ENCODE measurements at places on chromosomes 7 and 10.

- no peak for DNase-seq
Measured at GRCh38 chr10:86436963-86437362, 70.4 kb upstream of the GRID1 start.

GRCh38 chr7:36942955-36943354, 218.7 kb upstream of the AOAH start:
- no peak for DNase-seq

- DNase-seq, result no peak
Measured at GRCh38 chr10:104321725-104322415, 16.4 kb downstream of the ITPRIP start.

DNA sequence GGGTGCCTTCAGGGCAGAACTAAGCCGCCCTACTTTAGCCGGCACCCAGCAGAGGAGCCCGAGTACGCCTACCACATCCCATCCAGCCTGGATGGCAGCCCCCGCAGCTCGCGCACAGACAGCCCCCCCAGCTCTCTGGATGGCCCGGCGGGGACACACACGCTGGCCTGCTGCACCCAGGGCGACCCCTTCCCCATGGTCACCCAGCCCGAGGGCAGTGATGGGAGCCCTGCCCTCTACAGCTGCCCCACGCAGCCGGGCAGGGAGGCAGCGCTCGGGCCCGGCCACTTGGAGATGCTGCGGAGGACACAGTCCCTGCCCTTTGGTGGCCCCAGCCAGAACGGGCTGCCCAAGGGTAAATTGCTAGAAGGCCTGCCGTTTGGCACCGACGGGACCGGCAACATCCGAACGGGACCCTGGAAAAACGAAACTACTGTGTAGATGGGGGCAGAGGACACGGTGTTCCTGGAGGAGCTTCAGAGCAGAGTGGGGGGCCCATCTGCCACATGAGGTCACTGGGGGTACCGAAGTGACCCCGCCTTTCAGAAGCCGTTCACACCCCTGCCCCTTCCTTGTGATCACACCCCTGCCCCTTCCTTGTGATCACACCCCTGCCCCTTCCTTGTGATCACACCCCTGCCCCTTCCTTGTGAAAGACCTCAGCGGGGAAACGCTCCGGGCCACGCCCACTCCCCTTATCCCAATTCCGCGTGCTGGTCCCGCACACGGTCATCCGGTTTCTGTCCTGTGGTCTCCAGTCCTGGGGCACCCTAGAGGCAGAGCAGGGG, 30.8 kb upstream of the KNDC1 start:
- DNase-seq, result no peak

- no peak for DNase-seq
Measured at GRCh38 chr7:1749351-1749863, 79.3 kb downstream of the ELFN1 start.

- DNase-seq, result no peak
Measured at GRCh38 chr7:75616421-75617167, 122.1 kb downstream of the HIP1 start.

DNA sequence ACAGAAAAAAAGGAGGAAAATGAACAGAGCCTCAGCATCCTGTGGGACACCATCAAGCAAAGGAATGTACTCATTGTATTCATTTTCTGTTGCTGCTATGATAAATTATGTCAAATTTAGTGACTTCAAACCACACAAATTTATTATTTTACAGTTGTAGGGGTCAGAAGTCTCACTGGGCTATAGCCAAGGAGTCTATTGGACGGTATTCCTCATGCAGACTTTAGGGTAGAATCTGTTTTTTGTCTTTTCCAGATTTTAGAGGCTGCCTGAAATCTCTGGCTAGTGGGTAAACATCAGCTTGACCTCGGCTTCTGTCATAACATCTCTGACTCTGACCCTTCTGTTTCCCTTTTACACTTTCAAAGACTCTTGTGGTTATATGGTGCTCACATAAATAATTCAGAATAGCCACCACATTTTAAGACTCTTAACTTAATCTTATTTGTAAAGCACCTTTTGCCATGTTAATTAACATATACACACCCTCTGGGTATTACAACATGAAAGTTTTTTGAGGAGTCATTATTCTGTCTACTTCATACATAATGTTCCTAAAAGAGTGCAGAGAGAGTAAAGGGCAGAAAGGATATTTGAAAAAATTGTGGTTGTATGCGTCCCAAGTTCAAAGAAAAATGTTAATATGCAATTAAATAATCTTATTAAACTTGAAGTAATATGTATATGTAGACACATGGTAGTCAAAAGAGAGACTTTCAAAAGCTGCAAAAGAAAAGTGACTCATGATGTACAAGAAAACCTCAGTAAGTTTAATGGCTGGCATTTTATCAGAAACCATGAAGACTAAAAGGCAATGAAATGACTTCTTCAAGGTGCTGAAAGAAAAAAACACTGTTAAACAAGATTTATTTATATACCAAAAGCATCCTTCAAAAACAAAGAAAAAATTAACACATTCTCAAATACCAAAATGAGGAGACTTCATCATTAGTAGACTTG, 70.8 kb upstream of the MEOX2 start:
- peak; percentile 73 for DNase-seq

GRCh38 chr10:62373995-62374861, at the start of gene ZNF365:
Gene ZNF365, plus strand, starts transcription at chr10:62374369. Its CDS starts 1,825 bp downstream, at chr10:62376194.
- peak; percentile 45 for DNase-seq

DNA sequence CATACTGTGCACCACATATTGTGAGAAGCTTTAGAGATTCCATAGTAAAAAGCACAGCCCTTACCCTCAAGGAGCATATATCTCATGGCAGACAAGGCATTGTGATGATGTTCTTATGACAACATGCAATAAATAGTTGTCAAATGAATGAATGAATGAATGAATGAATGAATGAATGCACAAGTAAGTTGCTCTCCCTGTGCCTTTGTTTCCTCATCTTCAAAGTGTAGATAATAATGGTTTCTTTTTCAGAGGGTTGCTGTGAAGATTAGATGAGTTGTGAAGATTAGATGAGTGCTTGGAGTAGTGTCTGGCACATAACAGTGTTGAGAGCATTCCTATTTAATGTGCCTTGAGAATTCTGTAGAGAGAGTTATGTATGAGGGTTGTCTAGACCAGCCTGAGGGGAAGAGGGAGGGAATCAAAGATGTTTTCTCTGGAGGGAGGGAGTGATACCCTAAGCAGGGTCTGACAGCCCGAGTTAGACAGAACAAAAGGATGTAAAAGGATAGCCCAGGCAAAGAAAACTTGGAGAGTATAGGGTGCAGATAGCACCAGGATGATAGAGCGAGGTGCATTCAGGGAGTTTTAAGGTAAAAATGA, 217.2 kb downstream of the RELN start:
- DNase-seq, result no peak

DNA sequence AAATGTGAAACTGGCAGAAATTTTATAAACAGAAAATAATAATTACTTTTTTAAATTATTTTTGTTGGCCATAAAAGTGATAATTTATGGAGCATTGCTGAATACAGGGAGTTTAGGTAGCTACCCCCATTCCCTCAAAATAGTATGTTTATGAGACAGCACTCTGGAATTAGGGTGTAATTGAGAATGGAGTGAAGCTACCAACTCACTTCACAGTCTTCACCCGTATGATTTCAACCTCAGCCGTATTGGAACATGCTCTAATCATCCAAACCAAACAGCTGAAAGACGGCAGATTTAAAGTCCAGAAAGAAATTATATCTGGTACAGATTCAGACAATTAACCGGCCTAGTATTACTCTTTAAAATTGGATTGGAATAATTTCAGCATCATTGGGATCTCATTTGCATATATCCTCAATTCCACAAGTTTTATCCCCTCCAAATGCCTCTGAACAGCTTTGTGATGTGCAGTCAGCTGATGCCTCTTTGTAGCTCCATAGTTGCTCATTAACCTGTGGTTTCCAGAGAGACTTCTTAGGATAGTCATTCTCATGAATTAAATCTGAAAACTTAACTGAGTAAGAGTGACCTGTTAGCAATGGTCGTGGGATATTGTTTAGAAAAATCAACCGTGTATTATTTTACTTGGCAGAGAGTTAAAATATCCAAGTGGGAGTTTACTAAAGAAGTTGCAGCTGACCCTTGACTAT, 59.1 kb upstream of the GJD4 start:
- DNase-seq, result peak; percentile 35

- no peak for DNase-seq
Measured at GRCh38 chr7:124480036-124480820, 285.4 kb downstream of the GPR37 start.

- DNase-seq, result peak; percentile 43
Measured at GRCh38 chr10:93512565-93512964, 16.2 kb downstream of the CEP55 start.
